Caco-2 (cell line): ENCODE measurements at places on chromosomes 16 and 17.
A peak's percentile ranks its signal among the peaks of the same experiment; 100 is the strongest.

DNA sequence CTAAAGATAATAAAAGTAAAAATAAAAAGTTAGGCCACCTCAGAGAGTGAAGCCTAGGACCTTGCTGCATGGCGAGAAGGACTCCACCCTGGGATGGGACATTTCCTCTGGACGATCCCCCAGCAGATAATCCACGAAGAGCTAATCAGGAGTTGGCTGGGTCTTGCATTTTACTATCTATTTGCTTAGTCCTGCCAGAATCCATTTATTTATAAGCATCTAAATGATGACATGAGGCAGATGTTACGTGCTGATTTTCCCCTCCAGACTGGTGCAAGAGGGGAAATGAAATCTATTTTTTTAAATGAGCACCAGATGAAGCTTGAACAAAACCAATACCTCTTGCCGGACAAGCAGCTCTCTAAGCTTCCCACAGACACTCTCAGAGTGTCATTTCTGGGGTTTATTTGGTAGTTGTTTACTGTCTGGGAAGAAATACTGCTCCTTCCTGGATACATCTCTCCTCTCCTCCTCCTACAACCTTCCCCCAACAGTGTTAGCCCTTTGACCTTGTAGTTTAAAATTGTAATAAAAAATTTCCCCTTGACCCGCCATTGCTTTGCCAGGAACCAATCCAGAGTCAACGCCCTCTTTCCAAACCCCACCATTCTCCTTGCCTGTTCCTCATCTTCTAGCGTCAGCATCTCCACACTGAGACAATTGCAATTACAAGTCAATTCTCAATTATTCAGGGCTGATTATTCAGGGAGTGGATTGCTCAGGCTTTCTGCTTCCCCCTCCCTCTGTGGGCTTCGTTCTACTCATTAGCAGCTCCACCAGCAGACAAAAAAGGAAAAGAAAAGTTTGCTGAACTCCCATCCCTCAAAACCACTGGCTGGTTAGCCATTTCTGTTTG, 63.0 kb downstream of the GSG1L start:
- no peaks in the 10 kb centered on the region for H3K36me3 ChIP-seq
- H3K27ac ChIP-seq, result no peak overlapping the region

GRCh38 chr17:64938925-64939474, 19.7 kb upstream of the LRRC37A3 start:
- no peaks in the 10 kb centered on the region for H3K4me1 ChIP-seq
- no peaks in the 10 kb centered on the region for H3K27me3 ChIP-seq
- no peak overlapping the region for H3K4me3 ChIP-seq
- H3K36me3 ChIP-seq, result no peaks in the 10 kb centered on the region
- no peak overlapping the region for H3K27ac ChIP-seq

GRCh38 chr17:21304091-21304490, 19.6 kb downstream of the MAP2K3 start:
- no peak for DNase-seq
- H3K36me3 ChIP-seq, result peaks cover 3% of the 10 kb centered on the region; the same call in 1 of the 2 replicates
- H3K4me1 ChIP-seq, result no peaks in the 10 kb centered on the region
- H3K27me3 ChIP-seq, result no peaks in the 10 kb centered on the region
- H3K4me3 ChIP-seq, result no peak overlapping the region
- no peak overlapping the region for H3K27ac ChIP-seq

- no peak overlapping the region for H3K27ac ChIP-seq
- H3K4me1 ChIP-seq, result no peaks in the 10 kb centered on the region
- no peak for DNase-seq
Observed at GRCh38 chr17:30300818-30301217, 9.1 kb upstream of the BLMH start.

- no peaks in the 10 kb centered on the region for H3K27me3 ChIP-seq
- H3K27ac ChIP-seq, result peak overlapping the region; percentile 63
- DNase-seq, result no peak
- H3K4me1 ChIP-seq, result peaks cover 62% of the 10 kb centered on the region
- no peaks in the 10 kb centered on the region for H3K36me3 ChIP-seq
Observed at GRCh38 chr16:53775106-53775820, 71.3 kb downstream of the FTO start.

- no peaks in the 10 kb centered on the region for H3K27me3 ChIP-seq
- DNase-seq, result no peak
- H3K27ac ChIP-seq, result peak overlapping the region; percentile 83
- peak overlapping the region; percentile 59 for H3K4me3 ChIP-seq
Observed at GRCh38 chr16:68086336-68086841, 1.2 kb downstream of the NFATC3 start.

GRCh38 chr17:50843150-50843905, 7.9 kb downstream of the WFIKKN2 start:
- no peak overlapping the region for H3K27ac ChIP-seq
- H3K4me3 ChIP-seq, result no peak overlapping the region
- DNase-seq, result no peak
- no peaks in the 10 kb centered on the region for H3K36me3 ChIP-seq
- no peaks in the 10 kb centered on the region for H3K27me3 ChIP-seq

- H3K27ac ChIP-seq, result no peak overlapping the region
- 0 out of 2 replicates have a peak, but pooled peaks cover 4% of the 10 kb centered on the region for H3K4me1 ChIP-seq
- H3K36me3 ChIP-seq, result no peaks in the 10 kb centered on the region
- no peak overlapping the region for H3K4me3 ChIP-seq
Observed at GRCh38 chr16:53713403-53714204, 9.6 kb downstream of the FTO start.

DNA sequence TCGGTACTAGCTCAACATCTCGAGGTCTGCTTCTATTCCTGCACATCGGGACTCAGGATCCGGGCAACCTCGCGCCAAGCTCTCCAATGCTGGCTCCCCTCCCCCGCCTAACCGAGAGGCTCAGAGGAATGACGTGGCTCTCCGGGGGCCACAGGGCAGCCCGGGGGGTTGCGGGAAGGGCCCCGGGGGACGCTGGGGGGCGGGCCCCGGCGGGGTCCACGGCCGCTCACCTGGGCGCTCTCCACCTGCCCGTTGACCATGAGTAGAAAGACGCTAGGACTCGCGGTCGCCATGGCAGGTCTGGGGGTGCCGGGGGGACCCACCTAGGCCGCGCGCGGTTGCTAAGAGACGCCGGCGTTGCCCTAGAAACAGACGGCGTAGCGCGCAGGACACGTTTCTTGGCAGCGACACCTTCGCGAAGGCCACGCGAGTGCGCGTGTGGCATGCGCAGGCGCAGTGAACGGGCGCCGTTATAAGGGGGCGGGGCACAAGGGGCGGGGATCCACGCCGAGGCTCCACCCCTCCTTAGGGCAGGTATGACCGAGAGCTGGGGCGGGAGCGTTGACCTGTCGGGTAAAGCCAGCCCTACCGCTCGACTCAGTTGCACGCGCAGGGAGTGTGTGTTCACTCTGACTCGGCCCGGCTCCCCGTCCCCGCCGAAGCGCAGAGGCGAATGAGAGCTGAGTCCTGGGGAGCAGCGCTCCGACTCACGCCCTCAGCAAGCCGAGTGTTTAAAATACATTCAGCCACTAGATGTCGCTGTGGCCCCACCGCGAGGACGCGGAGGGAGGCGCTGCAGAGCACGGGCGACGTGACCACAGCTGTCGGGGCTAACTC, at the start of gene B9D1:
Gene B9D1, minus strand, starts transcription at position 447 of the 837 bp plus-strand sequence. Its CDS starts 154 bp downstream, at position 293.
- H3K27ac ChIP-seq, result peak within 1 kb of the TSS; percentile 68
- peak; percentile 93 for DNase-seq
- H3K4me1 ChIP-seq, result peaks cover 6% of the 10 kb centered on the region
- H3K4me3 ChIP-seq, result peak within 1 kb of the TSS; percentile 81

DNA sequence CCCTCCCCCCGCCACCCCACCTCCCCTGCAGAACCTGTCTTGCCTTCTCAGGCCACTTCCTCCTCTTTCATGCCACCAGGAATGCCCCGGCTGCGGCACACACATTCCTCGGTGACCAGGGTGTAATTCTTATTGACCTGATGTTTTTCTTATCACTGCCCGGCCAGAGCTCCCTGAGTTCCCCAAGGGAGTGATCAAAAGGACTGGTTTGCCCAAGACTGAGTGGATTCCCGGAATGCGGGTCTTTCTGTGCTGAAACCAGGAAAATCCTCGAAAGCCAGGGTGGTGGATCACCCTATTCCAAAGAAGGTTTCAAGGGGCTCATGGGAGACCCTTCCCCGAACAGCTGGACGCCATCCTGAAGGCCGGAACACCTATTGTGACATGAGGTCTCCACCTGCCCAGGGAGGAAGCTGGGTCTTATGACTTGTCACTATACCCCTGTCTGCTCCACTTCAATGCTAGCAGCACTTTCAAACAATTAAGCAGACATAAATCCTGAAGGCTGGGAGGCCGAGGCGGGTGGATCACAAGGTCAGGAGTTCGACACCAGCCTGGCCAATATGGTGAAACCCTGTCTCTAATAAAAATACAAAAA, 53.0 kb upstream of the RPL38 start:
- no peaks in the 10 kb centered on the region for H3K36me3 ChIP-seq
- H3K4me1 ChIP-seq, result no peaks in the 10 kb centered on the region
- no peak overlapping the region for H3K4me3 ChIP-seq
- no peak for DNase-seq
- H3K27me3 ChIP-seq, result no peaks in the 10 kb centered on the region
- no peak overlapping the region for H3K27ac ChIP-seq

DNA sequence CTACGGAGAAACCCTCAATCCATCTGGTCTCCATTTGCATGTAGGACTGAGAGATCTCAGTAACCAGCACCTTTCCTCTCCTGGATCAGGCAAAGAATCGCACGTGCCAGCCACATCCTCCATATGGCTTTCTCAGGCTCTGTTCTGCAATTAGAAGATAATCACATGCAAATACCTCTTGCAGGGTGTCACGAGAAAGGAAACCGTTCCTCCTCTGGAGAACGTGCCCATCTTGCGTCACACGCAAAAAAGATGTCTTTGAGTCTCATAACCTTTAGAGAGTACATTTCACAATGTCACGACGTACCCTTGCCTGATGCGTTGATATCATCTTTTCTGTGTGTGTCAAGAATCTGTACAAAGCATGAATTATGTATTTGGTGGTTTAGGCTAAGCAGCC, 36.2 kb upstream of the DNAH17 start:
- no peaks in the 10 kb centered on the region for H3K4me1 ChIP-seq
- H3K36me3 ChIP-seq, result no peaks in the 10 kb centered on the region
- H3K27ac ChIP-seq, result no peak overlapping the region
- no peak overlapping the region for H3K4me3 ChIP-seq
- no peak for DNase-seq

DNA sequence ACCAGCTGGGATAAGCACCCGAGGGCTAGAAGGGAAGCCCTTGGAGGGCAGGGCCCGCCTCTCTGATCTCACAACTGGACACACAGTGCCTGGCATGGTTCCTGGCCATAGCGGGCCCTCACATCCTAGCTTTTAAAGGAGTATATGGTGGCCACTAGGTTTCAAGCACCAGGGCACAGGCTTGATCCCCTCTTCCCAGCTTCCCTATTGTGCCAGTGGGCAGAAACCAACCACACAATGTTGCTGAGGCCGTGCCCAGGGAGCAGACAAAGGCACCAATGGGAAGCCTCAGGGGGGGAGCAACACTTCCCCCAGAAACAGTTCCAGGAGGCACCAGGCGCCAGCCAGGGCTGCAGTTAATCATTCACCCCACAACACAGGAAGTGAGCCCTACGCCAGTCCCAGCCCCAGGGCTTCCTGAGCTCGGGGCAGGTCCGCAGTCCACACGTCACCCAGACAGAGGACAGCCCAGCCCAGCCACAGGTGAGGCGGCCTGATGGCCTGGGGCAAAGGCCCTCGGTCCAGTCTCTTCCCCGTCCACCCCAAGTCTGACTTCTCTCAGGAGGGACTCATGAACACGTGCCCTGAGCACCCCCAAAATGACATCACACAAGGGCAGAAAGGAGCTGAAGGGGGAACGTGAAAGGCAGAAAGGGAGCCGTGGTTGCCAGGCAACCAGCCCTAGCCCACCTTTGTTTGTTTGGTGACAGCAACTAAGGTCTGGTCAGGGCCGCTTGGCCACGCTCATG, 12.8 kb downstream of the SMIM5 start:
- peak; percentile 96 for DNase-seq
- 0 out of 2 replicates have a peak overlapping the region, but pooled peaks have one; percentile 5 for H3K4me3 ChIP-seq
- no peaks in the 10 kb centered on the region; the same call in none of the 2 replicates for H3K36me3 ChIP-seq
- H3K27ac ChIP-seq, result peak overlapping the region; percentile 96

DNA sequence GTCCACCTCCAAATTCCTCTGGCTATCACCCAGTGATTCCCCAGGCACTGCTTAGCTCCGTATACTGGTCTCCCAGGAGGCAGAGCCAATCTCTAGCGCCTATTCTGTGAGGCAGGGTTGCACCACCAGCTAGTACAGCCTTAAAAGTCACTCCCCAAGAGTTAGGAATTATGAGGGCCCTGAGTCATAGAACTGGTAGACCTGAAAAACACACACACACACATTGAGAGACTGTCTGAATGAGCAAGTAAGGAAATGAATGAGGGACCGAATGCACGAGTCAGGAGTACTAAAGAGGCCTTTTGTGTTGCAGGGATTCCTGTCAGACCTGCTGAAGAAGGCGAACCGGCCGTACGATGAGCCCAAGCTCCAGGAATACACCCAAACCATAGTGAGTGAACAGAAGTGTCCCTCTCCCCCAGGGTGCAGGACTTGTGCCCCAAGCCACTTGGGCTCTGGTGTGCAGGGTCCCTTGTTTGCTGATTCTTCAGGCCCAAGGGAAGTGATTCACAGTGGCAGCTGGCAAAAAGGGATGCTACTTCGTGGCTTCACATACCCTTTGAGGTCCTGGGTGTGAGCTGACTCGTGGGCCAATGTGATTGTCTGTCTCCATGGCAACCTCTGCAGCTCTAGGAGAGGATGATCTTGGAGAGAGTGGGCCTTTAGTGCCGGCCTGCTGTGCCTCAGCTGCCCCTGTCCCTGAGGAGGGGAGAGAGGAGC, 24.7 kb downstream of the CALB2 start:
- H3K4me1 ChIP-seq, result no peaks in the 10 kb centered on the region
- H3K36me3 ChIP-seq, result no peaks in the 10 kb centered on the region

DNA sequence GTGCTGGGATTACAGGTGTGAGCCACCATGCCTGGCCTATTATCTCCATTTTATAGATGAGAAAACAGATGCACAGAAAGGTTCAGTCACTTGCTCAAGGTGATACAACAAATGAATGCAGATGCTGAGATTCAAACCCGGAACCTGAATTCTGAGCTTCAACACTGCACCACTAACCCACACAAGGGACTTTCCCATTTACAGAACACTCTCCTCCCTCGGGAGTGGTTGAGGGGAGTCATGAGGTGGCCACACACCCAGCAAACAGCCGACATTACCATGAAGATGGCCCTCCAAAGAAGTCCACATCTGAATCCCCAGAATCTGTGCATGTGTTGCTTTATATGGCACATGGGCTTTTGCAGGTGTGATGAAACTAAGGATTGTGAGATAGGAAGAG, 9.1 kb downstream of the BCL7C start:
- H3K4me3 ChIP-seq, result no peak overlapping the region
- DNase-seq, result no peak
- H3K36me3 ChIP-seq, result no peaks in the 10 kb centered on the region
- no peaks in the 10 kb centered on the region for H3K27me3 ChIP-seq
- H3K4me1 ChIP-seq, result no peaks in the 10 kb centered on the region
- H3K27ac ChIP-seq, result no peak overlapping the region

GRCh38 chr17:6713130-6713917, at the start of gene SLC13A5:
Gene SLC13A5 (minus strand): TSS chr17:6713369. CDS start chr17:6713333, 36 bp downstream.
- no peaks in the 10 kb centered on the region for H3K27me3 ChIP-seq
- H3K36me3 ChIP-seq, result no peaks in the 10 kb centered on the region
- H3K4me1 ChIP-seq, result no peaks in the 10 kb centered on the region
- H3K27ac ChIP-seq, result no peak within 1 kb of the TSS
- no peak for DNase-seq

GRCh38 chr16:56413381-56413780, 12.0 kb downstream of the AMFR start:
- no peaks in the 10 kb centered on the region for H3K27me3 ChIP-seq
- H3K4me3 ChIP-seq, result no peak overlapping the region
- no peak for DNase-seq
- H3K36me3 ChIP-seq, result 0 out of 2 replicates have a peak, but pooled peaks cover 3% of the 10 kb centered on the region
- no peaks in the 10 kb centered on the region for H3K4me1 ChIP-seq
- no peak overlapping the region for H3K27ac ChIP-seq

GRCh38 chr16:10964039-10964890, 19.9 kb downstream of the CLEC16A start:
- DNase-seq, result peak; percentile 67
- H3K27me3 ChIP-seq, result no peaks in the 10 kb centered on the region
- no peaks in the 10 kb centered on the region; the same call in 1 of the 2 replicates for H3K36me3 ChIP-seq
- H3K4me1 ChIP-seq, result no peaks in the 10 kb centered on the region
- no peak overlapping the region for H3K27ac ChIP-seq
- no peak overlapping the region for H3K4me3 ChIP-seq
